ENCODE measurements at places on chromosomes 12 and 14.

GRCh38 chr12:95460896-95461295, 13.1 kb upstream of the METAP2 start:
- no peak for DNase-seq

- DNase-seq = no peak
These were observed 90.4 kb downstream of the MED13L start for GRCh38 chr12:116187151-116187511.

GRCh38 chr12:126069549-126070165, 1004.4 kb downstream of the AACS start:
- DNase-seq = no peak

- no peak for DNase-seq
These were observed 800.5 kb downstream of the NRXN3 start for GRCh38 chr14:78970677-78971076.

DNA sequence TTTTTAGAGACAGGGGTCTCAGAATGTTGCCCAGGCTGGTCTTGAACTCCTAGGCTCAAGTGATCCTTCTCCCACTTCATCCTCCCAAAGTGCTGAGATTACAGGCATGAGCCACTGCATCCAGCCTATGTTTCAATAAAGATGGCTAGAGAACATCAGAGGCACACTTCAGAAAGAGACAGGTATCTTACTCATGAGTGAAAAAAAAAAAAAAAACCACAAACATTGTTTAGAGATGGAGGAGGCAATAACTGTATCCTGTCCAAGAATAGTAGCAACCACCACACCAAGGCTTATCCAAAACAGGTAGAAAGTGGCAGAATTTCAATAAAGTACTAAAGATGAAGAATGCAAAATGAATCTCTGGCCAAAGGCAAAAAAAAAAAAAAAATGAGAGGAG, 30.3 kb downstream of the EEA1 start:
- no peak for DNase-seq

- DNase-seq = no peak
These were observed 151.9 kb upstream of the ABCD2 start for GRCh38 chr12:39771456-39771855.

DNA sequence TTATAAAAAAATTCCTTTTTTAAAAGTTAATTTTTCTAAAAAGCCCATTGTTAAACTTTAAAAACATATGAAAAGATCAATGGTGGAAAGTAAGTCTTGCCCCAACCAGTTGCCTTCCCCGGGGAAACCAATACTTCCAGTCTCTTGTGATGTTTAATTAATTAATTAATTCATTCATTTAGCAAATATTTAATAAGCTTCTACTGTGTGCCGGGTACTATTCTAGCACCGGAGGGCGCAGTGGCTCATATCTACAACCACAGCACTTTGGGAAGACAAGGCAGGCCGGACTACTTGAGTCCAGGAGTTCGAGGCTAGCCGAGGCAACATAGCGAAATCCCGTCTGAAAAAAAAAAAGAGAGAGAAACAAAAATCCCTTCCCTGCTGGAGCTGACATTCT, 87.4 kb downstream of the HECTD4 start:
- DNase-seq = no peak

DNA sequence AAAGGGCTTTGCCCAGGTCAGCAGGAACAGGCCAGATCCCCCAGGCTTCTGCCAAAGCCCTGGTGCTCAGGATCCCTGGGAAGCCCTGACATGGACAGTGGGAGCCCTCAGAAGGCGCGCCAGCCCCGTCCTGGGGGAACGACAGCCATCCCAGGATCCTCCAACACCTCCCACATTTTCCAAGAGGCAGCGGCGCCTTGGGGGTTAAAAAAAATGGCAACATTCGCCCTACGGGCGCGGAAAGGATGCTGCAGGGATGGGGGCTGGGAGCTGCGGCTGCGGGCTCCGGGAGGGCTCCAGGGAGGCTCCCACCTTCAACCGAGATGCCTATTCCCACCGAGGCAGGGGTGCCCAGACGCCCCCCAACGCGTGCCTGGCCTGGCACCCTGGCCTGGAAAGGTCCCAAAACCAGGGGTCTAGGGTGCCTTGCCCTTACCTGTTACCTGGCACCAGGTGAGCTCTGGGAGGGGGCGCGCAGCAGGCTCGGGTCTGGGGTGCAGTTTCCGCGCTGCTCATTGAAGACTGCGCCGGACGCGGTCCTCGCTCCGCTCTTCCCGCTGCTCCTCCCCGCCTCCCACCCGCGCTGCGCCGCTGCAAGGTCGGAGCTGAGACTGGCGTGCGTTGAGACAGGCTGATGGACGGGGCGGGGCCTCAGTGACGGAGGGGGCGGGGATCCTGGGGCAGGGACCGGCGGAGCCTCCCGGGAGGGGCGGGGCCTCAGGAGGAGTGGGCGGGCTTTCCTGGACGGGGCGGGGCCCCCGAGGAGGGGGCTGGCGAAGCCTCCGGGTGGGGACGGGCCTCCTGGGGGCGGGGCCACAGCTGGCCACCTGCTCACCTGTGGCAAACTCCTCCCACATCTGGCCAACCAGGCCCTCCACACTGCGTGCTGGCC, at the start of gene ABCB9:
TSS of gene ABCB9 (minus strand) at position 613 of the 892 bp plus-strand sequence. CDS start 6,228 bp downstream, outside the sequence.
- DNase-seq = peak; percentile 87

- no peak for DNase-seq
These were observed 6.6 kb downstream of the BEGAIN start for GRCh38 chr14:100580316-100581227.

GRCh38 chr12:121958541-121959240, 40.3 kb downstream of the CFAP251 start:
- DNase-seq = no peak

DNA sequence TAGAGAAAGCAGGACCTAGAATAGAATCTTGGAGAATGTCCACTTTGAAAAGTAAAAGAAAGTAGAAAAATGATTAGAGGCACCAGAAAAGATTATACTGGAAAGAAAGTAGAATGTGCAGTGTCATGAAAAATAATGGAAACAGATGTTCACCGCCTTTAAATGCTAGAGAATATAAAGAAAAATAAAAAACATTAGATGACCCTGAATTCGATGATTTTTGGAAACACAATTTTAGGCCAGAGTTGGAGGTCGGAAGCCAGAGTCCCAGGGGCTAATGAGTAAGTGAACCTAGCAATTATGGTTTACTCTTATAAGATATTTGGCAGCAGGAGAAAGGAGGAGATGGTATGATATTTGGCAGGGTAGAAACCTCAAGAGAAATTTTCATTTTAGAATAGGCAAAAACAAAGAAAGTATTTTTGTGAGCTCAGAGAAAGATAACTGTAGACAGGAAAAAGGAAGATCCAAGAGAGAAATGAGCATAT, 37.7 kb downstream of the GYS2 start:
- DNase-seq = peak; percentile 21

DNA sequence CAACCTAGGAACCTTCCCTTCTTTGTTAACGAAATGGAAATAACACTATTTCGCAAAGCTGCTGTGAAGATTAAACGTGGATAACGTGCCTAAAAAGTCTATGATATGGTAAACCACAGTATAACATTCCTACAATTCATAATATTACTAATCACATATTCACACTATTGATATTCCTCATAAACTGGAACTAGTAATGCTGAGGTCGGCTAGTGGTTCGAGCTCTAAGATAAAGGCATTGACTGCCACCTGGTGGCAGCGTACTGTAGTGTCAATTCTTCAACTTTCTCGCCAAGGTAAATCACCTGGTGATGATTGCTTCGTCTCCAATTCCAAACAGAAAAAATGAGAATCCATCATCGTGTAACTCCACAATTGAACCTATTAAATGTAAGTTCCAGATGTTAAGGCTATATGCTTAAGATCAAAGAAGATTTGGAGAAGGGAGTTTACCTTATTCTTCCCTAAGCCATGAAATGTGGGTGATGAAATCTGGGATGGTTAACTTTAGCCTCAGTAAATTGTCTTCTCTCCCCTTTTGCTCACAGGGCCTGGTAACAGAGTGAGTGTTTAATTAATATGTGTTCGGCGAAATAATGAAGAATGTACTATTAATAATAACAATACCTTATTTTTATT, 197.5 kb upstream of the TMEM132C start:
- DNase-seq = peak; percentile 38

GRCh38 chr14:50237427-50237826, 6.0 kb upstream of the SOS2 start:
- no peak for DNase-seq

DNA sequence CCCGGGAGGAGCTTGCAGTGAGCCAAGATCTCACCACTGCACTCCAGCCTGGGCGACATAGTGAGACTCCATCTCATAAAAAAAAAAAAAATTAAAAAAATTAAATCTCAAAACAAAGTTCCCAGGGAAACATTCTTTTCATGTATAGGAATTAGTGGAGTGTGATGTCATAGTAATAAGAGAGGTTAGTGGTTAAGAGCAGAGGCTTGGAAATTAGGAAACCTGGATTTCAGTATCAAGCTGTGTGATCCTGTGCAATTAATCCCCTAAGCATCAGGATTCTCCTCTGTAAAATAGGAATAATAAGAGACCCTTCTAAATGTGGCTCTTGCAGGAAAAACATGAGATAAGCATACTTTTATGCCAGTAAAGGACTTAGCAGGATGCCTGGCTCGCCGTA, 3.1 kb upstream of the TXNRD1 start:
- DNase-seq = no peak

- no peak for DNase-seq
These were observed 15.4 kb downstream of the TRAFD1 start for GRCh38 chr12:112140728-112141127.

DNA sequence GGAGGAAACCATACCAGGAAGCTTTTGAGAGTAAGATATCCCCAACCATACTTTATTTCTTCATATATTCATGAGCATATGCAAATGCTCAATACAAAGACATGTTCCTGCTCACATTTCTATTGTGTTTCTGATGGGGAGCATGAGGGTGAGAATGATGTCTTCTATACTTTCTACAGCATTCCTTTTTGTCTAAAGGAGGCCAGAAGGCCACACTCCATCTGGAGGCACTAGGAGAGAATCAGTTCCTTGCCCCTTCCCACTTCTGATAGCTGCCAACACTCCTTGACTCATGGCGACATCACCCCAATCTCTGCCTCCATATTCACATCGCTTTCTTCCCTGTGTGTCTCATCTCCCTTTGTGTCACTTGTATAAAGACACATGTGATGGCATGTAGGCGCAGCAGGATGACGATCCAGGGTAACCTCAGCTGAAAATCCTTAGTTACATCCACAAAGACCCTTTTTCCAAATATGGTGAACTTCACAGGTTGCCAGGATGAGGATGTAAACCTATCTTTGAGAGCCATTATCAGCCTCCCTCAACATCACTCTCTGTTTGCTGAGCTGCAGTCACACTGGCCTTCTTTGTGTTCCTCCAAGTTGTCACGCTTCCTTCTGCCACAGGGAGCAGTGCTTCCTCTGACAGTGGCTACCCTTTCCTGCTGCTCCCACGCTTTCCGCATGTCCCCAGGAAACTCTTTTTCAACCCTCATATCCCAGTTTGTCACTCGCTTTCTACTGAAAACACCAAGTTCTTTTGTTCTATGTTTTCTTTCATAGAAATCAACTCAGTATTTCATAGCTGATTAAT, 96.9 kb downstream of the STXBP6 start:
- DNase-seq = no peak

DNA sequence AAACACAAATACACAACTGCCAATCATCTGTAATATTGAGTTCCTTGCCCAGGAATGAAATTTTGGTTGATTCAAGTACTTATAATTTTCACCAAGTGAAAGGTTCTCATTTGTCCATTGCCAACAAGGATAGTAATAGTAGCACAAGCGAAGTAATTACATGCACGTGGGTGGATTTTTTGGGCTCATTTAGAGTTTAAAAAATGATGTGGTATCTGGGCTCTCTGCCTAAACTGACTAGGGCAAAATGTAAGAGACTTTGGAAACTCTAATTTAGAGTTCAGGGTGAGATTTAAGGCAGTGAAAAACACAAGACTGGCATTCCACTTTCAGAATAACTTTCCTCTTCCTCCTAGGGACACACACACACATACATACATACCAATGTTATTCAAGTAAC, 111.7 kb downstream of the MYRFL start:
- DNase-seq = no peak

- no peak for DNase-seq
These were observed 276.9 kb upstream of the E2F7 start for GRCh38 chr12:77342253-77342652.

GRCh38 chr12:3233797-3234196, 156.6 kb downstream of the TSPAN9 start:
- no peak for DNase-seq

DNA sequence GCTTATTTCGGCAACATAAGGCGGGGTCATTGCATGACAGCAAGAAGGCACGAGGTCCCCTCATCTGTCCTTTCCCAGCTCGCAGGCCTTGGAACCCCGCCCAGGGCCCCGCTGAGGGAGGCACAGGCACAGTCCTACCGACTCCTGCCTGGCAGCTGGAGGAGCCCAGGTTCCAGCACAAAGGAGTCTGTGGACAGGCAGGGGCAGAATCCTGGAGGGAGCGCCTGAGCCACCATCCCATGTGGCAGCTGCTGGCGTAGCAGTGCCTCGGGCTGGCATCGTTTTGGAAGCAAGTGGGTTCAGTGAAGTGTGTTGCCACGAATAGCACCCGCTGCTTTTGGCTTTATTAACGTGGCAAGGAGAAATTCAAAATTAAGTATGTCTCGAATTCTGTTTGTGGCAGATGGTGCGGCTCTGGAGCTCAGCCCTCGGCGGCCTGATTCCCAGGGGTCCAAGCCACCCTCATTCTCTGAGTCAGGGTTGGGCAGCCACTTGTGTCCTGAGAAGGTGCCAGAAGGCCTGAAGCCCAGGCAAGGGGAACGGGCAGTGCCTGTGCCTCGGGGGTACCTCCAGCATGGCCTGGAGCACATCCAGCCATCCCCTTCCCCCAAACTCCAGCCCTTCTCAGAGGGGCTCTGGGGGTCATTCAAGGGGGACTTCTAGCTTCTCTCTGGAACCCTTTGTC, 35.9 kb downstream of the SLC8B1 start:
- DNase-seq = peak; percentile 46

GRCh38 chr14:86221755-86222154, 691.8 kb downstream of the FLRT2 start:
- DNase-seq = no peak

- DNase-seq = no peak
These were observed 69.9 kb downstream of the IGF1 start for GRCh38 chr12:102410511-102410910.

- no peak for DNase-seq
These were observed 389 bp downstream of the OR4K13 start for GRCh38 chr14:20035449-20035848.

DNA sequence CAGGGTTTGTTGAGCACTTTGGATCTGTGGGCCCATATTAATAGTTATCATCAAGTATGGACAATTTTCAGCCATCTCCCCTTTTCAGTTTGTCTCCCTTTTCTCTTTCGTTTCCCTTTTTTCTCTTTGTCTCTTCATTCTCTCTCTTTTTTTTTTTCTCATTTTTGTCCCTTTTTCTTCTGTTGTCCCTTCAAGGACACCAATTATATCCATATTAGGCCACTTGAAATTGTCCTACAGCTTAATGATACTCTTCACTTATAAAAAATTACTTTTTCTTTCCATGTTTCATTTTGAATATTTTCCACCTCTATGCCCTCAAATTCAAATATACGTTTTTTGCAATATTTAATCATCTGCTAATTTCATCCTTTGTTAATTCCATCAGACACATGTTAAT, 53.3 kb downstream of the MAP4K5 start:
- no peak for DNase-seq

- DNase-seq = no peak
These were observed 37.6 kb downstream of the FERMT2 start for GRCh38 chr14:52913271-52913670.

GRCh38 chr12:52082026-52082668, 2.6 kb downstream of the SMIM41 start:
- DNase-seq = peak; percentile 62

GRCh38 chr12:53602176-53602864, 23.9 kb downstream of the ATF7 start:
- DNase-seq = no peak
